ENCODE measurements at places on chromosomes 3 and 15.

- no peak for DNase-seq
Observed at GRCh38 chr3:61807865-61808276, 246.5 kb downstream of the PTPRG start.

DNA sequence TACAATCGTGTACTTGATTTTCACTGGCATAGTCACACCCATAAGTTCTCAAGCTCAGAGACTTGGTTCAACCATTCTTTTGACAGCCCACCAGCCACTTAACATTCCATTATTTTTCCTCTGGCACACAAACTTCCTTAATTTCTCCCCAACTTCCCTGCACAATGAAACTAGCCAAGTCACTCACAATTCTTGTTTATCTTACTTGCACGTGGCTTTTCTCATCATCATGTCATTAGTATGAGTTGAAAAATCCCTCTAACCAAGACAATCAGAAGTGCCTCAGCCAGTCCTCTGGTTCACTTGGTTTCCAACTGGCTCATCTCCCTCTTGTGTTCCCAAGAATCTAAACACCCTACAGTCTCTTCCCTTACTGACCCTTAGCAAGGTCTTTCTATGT is 110.5 kb upstream of the PTPRG start:
- DNase-seq = no peak

DNA sequence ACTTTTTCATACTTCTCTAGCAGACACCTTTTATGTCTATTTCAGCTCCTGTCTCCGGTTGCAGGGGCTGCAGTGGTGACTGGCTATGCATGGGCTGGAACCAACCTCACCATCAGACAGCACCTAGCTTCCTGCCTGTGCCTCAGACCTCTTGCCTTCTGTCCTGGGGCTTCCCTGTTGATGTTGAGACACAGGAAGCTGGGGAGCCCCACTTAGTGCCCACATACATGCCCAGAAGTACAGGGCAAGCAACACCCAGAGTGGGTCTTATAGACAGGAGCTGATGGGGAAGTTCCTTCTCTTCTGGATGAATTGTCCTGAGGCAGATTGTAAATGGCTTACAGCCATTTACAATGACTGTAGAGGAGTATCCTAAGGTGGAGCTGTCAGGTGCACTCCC is 65.3 kb upstream of the SIAH2 start:
- DNase-seq = no peak

- no peak for DNase-seq
Observed at GRCh38 chr3:58093574-58094195, 85.5 kb downstream of the FLNB start.

- no peak for DNase-seq
Observed at GRCh38 chr3:159766563-159767185, 222.0 kb upstream of the IL12A start.

GRCh38 chr3:49406571-49407565 is 4.9 kb downstream of the RHOA start:
- no peak for DNase-seq

GRCh38 chr3:3351226-3351625 is 171.7 kb upstream of the CRBN start:
- DNase-seq = no peak

- no peak for DNase-seq
Observed at GRCh38 chr3:25171897-25172296, 256.2 kb upstream of the RARB start.

DNA sequence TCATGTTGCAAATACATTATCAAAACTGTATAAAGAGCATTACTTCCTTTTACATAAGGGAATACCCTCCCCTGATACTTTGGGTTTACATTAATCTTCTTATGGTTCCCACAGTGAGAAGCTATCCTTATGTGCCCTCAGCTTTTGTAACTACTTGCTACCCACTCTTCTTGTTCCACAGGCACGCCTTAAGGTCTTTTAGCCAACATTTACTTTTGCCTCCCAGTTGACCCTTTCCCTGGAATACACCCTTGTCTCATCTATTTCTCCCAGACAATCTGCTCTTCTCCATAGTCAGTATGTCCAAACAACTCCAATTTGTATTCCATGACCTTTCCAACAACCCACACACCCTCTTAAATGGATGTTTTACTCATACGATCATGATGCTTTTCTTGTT is 116.8 kb upstream of the COL8A1 start:
- no peak for DNase-seq

DNA sequence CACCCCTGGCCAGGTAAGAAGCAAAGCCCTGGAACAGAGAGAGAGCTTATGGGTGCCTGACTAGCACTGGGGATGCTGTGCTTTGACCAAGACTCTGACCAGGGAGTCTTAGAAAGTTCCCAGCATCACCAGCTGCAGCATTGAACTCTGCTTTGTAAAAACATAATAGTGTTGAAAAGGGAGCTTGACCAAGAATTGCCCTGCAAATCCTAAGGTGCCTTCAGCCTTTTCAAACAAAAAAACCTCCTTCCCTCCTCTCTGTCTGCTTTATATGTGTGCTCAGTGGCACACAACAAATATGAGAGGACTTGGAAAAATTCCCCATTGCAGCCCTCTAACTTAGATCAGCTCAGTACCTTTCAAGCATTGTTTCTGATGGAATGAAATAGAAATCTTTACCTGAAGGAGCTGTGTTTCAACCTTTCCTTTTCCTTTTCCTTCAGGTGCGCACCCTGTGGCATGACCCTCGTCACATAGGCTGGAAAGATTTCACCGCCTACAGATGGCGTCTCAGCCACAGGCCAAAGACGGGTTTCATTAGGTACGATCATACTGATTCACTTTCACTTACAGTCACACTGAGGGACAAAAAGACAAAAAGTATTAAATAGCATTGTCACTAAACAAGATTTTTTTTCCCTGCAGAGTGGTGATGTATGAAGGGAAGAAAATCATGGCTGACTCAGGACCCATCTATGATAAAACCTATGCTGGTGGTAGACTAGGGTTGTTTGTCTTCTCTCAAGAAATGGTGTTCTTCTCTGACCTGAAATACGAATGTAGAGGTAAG is 13.0 kb downstream of the THBS1 start:
- peak; percentile 35 for DNase-seq

- no peak for DNase-seq
Observed at GRCh38 chr3:25610167-25610566, 54.5 kb downstream of the TOP2B start.

DNA sequence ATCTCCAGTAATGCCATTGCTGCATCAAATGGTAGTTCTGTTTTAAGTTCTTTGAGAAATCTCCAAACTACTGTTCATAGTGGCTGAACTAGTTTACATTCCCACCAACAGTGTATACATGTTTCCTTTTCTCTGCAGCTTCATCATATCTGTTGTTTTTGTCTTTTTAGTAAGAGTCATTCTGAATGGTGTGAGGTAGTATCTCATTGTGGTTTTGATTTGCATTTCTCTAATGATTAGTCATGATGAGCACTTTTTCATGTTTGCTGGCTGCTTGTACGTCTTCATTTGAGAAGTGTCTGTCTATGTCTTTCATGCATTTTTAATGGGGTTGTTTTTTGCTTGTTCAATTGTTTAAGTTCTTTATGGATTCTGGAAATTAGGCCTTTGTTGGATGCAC is 10.2 kb upstream of the GCSAM start:
- DNase-seq = no peak

DNA sequence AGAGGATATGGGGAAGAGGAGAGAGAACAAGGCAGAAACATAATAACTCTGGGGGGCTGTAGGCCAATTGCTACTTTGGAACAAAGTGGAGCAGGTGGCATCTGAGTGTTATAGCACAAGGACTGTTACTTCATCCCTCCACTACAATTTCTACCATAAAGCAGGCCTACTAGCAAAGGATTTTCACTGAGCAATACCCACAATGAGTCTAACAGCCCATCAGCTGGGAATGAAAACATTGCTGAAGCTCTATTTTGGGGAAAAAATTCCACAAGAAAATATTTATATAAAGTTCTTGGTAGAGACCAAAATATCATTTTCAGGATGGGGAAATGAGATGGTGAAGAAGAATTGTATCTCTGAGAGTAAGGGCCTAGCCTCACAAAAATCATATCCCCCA is 3.6 kb upstream of the SHC4 start:
- no peak for DNase-seq

DNA sequence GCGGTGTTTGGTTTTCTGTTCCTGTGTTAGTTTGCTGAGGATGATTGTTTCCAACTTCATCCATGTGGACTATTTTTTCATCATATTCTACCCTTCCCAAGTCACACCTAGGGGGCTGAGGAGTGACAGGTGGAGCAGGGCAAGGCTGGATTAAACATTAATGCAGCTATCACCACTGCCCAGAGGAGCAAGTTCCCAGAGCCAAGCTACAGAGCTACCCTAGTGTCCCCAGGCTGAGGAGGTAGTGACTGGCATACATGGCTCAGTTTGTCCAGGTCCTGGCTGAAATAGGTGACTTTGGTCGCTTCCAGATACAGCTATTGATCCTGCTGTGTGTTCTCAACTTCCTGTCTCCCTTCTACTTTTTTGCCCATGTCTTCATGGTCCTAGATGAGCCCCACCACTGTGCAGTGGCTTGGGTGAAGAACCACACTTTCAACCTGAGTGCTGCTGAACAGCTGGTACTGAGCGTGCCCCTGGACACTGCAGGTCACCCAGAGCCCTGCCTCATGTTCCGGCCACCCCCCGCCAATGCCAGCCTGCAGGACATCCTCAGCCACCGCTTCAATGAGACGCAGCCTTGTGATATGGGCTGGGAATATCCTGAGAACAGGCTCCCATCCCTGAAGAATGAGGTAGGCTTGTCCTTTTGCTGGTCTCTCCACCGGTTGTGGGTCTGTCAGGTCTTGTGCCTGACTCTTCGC is at the start of gene SLC22A13:
TSS of gene SLC22A13 (plus strand) at position 209 of the 704 bp plus-strand sequence. CDS start at position 258, 49 bp downstream.
- no peak for DNase-seq

GRCh38 chr3:184750349-184751083 is 38.7 kb upstream of the MAGEF1 start:
- DNase-seq = no peak

- DNase-seq = no peak
Observed at GRCh38 chr3:87318617-87319021, 42.2 kb upstream of the POU1F1 start.

- no peak for DNase-seq
Observed at GRCh38 chr15:82172506-82172905, 90.0 kb downstream of the EFL1 start.

GRCh38 chr3:196932600-196932999 is 9.7 kb downstream of the NCBP2 start:
- no peak for DNase-seq

DNA sequence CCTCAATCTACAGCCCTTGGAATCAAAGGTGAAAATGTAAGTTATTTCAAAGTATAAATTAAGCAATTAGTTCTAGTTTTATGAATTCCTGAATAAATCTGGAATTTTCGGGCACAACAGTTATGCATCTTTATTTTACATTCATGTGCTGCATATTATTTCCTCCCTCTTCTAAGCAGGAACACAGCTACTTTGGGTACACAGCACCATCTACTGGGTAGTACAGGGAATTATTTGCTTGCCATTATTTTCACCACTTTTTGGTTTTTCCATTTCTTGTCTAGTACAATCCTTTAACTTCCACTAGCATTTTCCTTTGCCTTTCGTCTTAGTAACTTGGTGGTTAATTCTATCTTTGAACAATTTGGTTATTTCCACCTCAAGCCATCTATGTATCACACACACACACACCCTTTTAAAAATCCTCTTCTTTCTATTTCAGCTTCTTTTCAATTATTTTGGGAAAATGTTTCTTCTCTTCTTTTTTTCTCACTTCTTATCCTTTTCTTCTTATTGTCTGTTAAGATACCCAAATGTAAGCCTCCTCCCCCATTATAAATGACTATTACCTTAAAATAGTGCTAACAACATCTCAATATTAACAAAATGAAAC is 451.0 kb downstream of the MFSD1 start:
- DNase-seq = no peak

Measured in activated CD4-positive, alpha-beta T cell treated with anti-CD3 and anti-CD28 coated beads for 48 hours (primary cell).